ENCODE measurements at places on chromosomes 13 and 19.

GRCh38 chr13:28268800-28269223, 130.5 kb downstream of the PAN3 start:
- no peak for DNase-seq

DNA sequence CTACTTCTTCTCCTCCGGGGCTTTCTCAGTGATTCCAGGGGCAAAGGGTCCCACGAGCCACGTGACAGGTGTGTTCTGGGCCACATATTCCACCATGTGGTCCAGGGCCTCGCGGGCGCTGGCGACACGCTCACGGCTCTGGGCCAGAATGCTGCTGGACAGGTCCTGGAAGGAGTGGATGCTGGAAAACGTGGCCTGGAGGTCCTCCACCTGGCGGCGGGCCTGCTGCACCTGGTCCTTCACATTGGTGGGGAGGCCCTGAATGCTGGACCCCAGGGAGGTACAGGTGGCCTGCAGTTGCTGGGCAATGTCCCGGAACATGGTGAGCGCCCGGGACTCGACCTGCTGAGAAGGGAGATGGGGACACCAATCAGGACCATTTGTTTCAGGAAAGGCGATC, 7.7 kb upstream of the TICAM1 start:
- no peak for DNase-seq

GRCh38 chr13:32632343-32632909, 46.2 kb downstream of the PDS5B start:
- DNase-seq = no peak

DNA sequence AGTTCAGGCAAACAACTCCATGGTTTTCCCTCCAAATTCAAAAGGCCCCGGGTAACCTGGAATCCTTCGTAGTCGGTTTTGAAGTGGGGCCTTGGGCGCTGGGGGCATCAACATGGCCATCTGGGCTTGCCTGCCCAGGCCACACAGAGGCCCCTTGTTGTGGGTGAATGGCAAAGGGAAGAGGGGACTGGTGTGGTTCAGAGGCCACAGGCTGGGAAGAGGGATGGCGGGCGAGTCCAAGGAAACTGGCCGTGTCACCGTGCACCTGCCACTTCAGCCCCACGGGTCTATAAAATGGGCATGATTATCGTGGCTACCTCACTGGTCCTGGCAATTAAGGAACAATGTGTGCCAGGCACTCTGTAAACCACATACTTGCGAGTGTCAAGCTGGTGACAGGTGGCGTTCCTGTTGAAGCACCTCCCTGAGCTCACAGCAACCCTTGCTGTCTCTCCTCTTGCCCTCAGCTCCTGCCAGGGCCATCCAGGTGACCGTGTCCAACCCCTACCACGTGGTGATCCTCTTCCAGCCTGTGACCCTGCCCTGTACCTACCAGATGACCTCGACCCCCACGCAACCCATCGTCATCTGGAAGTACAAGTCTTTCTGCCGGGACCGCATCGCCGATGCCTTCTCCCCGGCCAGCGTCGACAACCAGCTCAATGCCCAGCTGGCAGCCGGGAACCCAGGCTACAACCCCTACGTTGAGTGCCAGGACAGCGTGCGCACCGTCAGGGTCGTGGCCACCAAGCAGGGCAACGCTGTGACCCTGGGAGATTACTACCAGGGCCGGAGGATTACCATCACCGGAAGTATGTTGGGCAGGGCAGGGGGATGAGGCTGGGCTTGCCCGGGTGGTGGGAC, 1.3 kb downstream of the LSR start:
- DNase-seq = no peak

- DNase-seq = no peak
Measured at GRCh38 chr13:98942997-98943396, 34.9 kb downstream of the DOCK9 start.

DNA sequence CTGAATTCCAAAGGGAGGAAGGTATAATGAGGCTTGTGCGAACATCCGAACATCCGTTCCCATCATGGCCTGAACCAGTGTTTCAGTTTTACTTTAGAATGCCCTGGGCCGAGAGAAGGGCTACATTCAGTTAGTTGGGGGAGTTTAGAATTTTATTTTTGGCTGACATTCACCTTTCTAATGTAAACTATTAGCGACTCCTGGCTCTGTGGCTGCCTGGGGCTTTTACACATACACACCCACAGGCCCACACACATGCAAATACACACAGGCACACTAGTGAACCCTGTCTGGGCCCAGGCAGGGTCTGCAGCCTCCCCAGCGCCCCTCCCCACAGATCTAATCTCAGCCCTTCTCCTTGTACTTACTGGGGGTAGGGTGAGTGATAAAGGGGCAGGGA, 6.1 kb downstream of the GAPDHS start:
- no peak for DNase-seq

DNA sequence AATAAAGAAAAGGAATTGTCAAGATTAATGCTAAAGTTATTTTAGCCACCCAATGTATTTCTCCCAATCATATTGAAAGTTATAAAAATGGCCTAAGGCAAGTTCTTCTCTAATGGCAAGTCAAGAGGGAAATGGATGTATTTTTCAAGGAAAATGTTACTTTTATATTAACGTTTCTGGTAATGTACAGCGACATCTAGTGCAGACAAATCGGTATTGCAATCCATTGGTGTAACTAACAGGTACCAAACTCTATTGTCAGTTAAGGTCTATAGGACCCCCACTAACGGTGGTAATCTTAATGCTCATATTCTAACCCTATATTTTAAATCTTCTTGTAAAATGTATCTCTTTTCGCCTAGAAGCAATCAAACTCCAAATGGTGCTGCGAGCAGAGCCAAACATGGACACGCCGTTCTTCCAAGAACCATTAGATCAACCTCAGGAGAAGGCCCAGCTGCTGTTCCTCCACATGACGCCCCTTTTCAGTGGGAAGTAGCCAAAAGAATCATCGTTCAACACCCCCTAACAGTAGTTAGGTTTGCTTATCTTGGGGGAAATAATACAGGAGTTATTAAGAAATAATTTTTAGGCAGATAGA, 98.5 kb upstream of the PABPC3 start:
- DNase-seq = no peak

GRCh38 chr19:15248648-15249527, 16.6 kb upstream of the EPHX3 start:
- DNase-seq = no peak

DNA sequence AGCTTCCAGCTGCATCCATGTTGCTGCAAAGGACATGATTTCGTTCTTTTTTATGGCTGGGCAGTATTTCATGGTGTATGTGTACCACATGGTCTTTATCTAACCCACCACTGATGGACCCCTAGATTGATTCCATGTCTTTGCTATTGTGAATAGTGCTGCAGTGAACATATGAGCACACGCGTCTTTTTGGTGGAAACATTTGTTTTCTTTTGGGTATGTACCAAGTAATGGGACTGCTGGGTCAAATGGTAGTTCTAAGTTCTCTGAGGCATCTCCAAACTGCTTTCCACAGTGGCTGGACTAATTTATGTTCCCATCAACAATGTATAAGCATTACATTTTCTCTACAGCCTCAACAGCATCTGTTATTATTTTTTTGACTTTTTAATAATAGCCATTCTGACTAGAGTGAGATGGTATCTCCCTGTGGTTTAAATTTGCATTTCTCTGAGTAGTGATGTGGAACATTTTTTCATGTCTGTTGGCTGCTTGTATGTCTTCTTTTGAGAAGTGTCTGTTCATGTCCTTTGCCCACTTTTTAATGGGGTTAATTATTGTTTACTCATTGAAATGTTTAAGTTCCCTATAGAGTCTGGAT, 6.8 kb upstream of the UBE2L5 start:
- DNase-seq = no peak

- no peak for DNase-seq
Measured at GRCh38 chr13:98487522-98487921, 89.4 kb downstream of the STK24 start.

DNA sequence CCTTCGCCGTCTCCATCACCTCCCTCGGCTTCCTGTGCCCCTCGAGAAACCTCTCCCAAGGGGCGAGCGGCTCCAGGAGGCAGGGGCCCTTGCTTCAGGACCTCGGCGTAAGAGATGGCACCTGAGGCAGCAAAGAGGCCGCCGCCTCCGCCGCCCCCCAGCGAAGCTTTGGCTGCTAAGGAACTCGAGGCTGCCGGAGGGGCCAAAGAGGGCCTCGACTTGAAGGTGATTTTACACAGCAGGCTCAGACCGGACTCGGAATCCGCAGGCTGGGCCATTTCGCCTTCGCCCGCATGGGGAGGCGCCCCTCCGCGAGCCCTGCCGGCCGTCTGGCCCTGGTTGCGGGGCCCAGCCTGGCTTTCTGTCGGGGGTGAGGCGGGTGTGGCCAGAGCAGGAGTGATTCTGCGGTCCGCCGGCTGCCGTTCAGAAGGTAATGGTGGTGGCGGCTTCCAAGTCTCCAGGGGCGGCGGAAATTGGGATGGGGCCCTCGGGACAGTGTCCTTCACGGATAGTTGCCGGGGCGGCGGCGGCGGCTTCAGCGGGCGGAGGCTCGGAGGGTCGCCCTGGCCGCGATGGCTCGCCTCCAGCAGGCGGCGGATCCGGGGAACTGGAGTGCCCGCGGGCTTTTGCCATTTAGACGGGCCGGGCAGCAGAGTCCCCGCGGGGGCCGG, 1.4 kb downstream of the GGN start:
- no peak for DNase-seq

GRCh38 chr13:79782541-79783205, 301.7 kb downstream of the NDFIP2 start:
- DNase-seq = no peak

GRCh38 chr13:52104624-52105023, 24.2 kb downstream of the NEK5 start:
- DNase-seq = no peak

- DNase-seq = peak; percentile 82
Measured at GRCh38 chr19:3096267-3096901, 2.2 kb downstream of the GNA11 start.
